NCI-H1930 (cell line): ENCODE measurements at places on chromosomes 5 and 9.

- DNase-seq, result no peak
Measured at GRCh38 chr5:124614836-124615385, 131.5 kb downstream of the ZNF608 start.

GRCh38 chr5:53045263-53045662 is 56.1 kb downstream of the ITGA2 start:
- DNase-seq, result no peak

DNA sequence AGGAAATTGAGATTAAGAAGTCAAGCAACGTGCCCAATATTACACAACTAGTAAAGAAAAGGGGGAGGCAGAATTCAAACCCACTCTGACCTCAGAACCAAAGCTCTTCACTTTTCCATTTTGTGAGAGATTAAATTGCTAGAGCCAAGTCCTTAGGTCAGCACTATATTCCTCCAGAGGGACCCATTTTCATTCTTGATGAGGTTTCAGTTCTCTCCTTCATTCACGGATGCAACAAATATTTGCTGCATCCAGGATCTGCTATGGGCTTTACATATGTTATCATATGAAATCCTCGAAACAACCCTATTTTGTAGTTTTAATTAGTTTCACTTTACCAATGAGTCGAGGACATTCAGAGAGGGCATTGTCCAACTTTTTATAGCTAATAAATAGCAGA is 239.2 kb downstream of the EFNA5 start:
- no peak for DNase-seq

GRCh38 chr9:129989362-129989708 is 53.7 kb downstream of the FNBP1 start:
- no peak for DNase-seq

DNA sequence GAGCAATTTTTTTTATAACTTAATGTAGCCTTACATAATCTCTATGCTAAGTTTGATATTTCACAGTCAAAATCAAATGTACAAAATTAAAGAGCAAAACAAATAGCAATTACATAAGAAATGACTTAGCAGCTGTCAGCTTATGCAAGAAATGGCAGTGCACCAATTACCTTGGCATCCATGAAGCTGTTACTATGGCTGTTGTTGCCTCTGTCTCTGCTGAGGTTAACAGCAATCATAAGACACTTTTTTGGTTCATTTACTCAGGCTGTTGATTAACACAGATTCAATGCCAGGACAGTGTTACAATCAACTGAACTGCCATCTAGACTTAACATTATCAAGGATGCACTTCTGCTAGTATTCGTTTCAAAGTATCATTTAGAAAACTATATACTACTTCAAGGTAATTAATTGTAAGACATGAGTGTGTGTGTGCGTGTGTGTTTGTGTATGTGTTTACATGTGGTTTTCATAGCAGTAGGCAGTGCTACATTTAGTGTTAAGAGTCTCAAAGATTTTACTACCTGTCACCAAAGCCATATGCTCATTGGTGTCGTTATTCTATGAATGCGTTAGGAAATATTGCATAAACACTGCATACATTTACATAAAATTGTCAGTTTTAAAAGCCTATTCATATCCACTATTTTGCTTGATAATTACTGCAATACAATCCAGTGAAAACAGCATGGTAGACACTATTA is 1084.2 kb upstream of the COX7C start:
- DNase-seq, result no peak

GRCh38 chr5:14097998-14098471 is 45.1 kb upstream of the TRIO start:
- DNase-seq, result no peak

- no peak for DNase-seq
Measured at GRCh38 chr5:6473284-6473683, 24.6 kb downstream of the UBE2QL1 start.

GRCh38 chr9:99253772-99254431 is 31.8 kb downstream of the SEC61B start:
- DNase-seq, result no peak

GRCh38 chr9:14888875-14889274 is 21.4 kb downstream of the FREM1 start:
- no peak for DNase-seq

GRCh38 chr5:9409413-9409960 is 136.4 kb downstream of the SEMA5A start:
- no peak for DNase-seq

DNA sequence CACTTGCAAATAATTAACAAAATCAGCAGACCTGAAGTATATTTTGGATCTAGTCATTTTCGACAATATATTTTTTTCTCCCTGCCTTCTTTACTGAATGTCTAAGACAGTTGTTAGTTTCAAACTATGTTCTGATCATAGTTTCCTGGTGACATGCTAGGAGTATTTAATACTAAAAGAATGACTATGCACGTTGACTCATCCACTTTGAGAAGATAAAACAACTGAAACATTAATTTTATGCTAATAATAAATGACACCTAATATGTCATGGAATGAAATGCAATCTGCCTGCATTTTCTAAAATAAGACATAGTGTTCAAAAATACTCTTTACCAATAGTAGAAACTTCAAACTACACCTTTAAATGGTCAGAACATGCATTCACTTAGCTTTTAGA is 2123.7 kb upstream of the C9orf72 start:
- DNase-seq, result no peak

DNA sequence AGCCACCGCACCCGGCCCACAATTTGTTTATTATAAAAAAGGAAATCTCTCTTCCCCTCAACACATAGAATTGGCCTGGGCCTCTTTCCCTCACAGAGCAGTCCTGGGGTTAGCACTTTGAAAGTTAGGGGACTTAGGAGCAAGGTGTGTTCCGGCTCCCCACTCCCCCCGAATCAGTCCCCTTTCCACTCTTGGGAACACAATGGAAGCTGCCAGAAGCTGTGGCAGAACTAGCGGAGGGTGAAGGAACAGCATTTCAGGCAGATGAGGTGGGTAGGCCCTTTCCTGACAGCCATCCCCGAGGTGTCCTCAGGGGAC is 16.4 kb upstream of the C5orf47 start:
- no peak for DNase-seq

DNA sequence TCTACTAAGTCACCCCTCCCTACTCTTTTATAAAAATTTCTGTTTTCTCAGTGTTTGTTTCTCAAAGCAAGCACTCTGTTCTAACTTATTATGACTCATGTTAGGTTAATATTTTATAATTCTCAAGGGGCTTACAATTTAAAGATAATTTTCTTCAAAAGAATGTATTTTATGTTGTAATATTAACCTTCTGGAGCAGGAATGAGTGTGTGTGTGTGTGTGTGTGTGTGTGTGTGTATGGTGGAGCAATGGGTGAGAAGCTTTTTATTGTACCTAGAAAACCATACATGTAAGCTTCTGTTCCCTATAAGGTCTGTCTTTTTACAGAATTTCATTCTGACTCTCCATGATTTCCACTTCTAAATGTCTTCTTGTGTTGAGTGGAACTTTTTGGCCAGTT is 63.0 kb downstream of the PBX3 start:
- no peak for DNase-seq
